Occipital lobe (tissue), 3 donors: ENCODE measurements at places on chromosomes 3 and 15.

- no peak for DNase-seq
These were observed 254.8 kb upstream of the EOMES start for GRCh38 chr3:27976933-27977332.

DNA sequence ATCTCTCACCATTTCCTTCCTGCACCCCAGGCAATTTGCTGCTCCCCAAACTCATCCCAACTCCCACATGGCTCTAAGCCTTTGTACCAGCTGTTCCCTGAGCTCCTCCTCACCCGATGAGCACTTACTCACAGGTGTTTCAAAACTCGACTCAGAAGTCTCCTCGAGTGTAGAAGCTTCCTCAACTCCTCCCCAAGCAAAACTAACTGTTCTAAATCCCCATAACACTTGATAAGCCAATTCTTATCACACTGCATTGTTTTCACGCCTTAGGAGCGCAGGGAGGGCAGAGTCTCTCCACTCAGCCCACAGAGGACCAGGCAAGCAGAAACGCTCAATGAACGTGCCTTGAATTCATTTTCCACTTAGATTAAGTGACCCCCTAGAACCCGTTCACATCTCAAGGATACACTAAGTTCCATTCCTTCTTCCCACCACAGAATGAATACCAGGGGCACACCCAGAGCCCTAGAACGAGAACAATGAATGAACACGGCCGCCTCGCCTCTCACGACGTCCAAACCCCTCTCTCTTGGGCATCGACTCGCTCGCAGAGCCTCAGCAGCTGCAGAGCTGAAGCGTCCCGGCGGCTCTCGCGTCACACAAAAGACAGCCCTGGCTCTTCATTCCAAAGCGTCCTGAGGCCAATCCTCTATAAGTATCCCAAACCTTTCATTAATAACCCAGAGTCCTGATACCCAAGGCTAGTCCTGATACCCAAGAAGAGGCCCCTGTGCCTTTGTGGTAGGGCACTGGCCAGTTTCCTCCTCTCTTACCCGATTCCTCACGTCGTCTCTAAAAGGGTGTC is 1.1 kb downstream of the RAF1 start:
- no peak for DNase-seq

- DNase-seq: no peak
These were observed 34.3 kb downstream of the GOLIM4 start for GRCh38 chr3:168061332-168061996.

DNA sequence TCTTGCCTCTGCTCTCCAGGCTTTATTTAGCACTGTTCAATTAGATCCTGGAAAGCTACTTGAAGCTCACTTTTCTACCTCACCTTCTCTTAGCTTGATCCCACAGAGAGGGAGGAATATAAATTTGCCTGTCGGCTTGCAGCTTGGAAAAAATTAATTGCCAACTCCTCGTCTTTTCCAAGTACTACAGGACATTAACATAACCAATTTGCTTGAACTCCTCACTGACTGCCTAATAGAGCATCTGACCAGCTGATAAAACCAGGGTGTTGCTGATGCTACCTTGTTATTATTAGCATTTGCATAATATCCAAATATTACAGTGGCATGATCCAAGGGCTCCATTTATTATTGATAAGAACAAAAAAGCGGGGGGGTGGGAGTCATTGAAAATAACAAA is 561.8 kb downstream of the MCTP2 start:
- DNase-seq: no peak

GRCh38 chr15:25436707-25437106 is 2.1 kb downstream of the UBE3A start:
- no peak for DNase-seq

DNA sequence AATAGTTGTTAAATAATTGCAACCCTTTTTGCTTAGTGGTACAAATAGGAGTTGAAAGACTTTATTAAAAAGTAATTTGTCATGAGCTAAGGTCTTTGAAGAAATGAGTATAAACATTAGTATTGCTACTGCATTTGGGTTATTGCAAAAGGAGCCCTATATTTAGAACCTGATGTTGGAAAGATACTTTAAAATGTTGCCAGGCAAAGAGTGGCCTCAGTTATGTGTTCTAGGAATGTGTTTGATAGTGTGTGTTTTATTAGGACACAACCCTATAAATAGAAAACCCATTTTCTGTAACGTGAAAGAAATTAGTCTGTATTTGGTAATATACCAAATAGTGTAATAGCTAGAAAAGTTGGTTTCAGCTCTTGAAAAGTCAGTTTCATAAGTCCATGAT is 10.7 kb downstream of the VPS8 start:
- DNase-seq: no peak

GRCh38 chr3:169478566-169479313 is 184.8 kb downstream of the MECOM start:
- DNase-seq: no peak

DNA sequence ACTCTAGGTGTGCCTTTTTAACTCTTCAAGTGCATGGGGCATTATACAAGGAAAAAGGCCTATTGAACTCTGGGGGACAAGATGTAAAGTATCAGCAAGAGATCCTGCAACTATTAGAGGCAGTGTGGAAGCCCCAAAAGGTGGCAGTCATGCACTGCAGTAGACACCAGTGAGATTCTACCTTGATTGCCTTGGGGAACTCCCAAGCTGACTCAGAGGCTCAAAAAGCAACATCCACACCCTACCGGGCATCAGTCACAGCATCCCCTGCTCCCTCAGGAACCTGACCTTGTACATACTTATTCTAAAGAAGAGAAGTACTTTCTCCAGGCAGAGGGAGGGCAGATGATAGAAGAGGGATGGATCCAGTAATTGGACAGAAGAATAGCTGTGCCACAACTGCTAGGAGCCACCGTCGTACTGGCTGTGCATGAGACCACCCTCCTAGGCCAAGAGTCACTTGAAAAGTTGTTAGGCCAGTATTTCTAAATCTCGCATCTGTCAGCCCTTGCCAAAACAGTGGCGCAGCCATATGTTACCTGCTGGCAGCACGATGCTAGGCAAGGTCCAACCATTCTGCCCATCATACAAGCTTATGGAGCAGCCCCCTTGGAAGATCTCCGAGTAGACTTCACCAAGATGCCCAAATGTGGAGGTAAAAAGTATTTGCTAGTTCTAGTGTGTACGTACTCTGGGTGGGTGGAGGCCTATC is 523.1 kb upstream of the FRG2C start:
- no peak for DNase-seq

DNA sequence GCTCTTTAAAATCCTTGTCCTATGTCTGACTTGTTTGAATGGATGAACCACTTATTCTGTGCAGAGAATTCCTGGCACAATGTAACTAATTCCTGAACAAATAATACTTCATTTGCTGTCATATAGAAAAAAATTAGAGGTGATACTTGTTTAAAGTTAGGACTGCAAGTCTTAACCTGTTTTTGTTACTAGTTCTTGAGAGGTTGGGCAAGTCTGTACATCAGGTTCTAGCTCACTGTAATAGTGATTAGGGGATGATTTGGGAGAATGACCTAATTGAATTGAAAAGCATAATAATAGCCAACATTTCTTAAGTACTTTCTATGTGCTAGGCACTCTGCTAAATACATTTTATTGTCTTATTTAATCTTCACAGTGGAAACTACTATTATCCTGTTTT is 49.3 kb downstream of the GMPS start:
- DNase-seq: no peak

DNA sequence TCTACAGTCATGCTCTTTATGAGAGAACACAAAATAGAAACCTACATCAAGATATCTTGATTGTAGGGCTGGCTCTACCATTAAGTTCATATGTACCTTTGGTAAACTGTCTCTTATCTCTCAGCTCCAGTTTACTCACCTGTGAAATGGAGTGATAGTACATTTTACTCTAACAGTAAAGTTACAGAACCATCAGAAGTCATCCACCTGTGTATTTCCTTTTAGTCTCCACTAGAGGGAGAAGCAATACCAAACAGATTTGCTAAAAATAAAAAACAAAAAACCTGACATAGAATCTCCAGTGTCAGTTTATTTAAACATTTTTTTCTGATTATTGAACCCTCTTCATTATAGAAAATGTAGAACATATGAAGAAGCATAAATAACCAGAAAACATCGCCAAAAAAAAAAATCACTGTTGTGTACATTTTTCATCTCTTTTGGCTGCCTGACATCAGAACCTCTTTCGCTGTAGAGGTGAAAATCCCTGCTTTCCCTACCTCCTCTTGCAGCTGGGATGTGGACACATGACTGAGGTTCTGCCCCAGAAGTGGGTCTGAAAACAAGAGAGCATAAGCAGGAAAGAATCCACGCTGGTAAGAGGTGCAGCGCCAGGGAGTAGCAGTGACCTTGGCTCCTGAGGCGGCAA is 48.7 kb upstream of the WDR72 start:
- no peak for DNase-seq

- no peak for DNase-seq
These were observed 130.9 kb downstream of the PCCB start for GRCh38 chr3:136381051-136381450.

GRCh38 chr3:29936054-29936453 is 655.2 kb downstream of the RBMS3 start:
- no peak for DNase-seq

- no peak for DNase-seq
These were observed 191.7 kb upstream of the TLE3 start for GRCh38 chr15:70289191-70289955.

- no peak for DNase-seq
These were observed 15.6 kb upstream of the STRA6 start for GRCh38 chr15:74217907-74218885.

DNA sequence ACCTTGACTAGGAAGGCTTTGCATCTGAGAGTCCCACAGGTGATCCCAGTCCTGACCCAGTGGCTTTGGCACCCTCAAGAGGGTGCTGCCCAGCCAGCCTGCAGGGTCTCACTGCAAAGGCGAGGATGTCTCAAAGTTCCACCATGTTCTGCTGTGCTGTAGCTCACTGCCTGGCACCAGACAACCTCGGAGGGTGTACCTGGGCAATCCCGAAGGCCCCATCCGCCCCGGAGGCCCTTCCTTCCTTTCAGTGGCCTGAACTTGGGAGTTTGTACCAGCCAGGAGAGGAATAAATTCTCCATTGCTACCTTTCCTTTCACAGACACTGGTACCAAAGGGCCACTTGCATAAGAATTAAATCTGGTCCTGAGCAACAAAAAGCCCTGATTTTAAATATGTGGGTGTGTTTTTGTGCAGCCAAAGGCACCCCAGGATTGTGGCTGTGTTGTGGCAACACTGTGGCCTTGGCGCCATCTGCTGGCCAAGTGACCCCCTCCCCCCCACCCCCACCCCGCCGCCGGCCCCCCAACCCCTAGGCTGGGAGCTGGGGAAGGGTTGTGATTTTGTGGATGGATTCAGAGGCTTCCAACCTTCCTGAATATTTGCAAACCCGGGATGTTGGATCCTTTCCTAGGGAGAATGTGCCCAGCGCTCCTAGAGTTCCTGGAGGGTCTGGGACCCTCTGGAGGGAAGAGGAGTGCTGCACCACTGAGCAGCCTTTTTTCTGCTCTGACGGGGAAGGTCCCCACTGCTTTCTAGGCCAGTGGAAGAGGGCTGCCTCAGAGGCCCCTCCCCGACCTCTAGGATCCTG is 9.7 kb upstream of the PTPN23 start:
- DNase-seq: no peak

- no peak for DNase-seq
These were observed 223.7 kb upstream of the NANOGP8 start for GRCh38 chr15:35308802-35309201.

DNA sequence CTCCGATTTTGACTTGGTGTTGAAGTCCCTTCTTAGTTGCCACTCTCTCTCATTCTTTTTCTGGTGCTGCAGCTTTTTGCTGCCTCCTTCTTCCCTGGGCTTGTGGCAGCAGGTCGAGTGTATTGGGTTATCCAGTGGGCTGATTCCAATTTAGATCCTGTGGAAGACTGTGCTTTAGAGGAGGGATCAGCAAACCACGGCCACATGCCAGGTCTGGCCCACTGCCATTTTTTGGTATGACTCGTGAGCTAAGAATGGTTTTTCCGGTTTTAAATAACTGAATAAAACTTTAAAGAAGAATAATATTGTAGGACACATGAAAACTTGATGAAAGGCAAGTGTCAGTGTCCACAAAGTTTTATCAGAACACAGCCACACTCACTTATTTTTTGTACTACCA is 330.5 kb downstream of the ROBO2 start:
- DNase-seq: no peak

DNA sequence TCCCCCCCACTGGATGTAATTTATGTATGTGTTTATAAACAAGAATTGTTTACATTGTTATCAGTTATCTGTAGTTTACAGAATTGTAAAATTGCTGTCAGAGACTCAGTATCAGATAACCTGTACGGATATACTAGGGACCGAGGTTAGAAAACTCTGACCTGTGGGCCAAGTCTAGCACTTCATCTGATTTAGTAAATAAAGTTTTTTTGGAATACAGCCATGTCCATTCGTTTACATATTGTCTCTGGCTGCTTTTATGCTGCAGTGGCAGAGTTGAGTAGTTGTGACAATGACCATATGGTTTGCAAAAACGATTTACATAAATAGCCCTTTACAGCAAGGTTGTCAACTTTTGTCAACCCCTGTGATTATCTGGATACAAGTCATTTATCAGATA is 52.6 kb downstream of the LRRC28 start:
- DNase-seq: no peak

DNA sequence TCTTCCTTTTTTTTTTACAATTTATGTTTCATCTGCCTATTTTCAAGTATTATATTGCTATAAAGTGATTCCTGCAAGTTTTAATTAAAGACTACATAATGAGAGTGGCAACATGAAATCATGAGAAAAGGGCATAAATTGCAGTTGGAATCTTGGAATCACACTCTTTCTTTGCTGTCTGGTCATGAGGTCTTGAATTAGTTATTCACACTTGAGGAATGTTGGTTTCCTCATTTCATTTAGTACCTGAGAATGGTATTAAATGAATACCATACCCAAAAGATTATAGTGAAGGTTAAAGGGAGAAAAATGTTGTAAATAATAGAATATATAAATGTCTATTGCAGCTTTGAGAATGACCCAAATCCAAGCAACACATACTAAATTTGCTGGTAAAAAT is 25.8 kb upstream of the CNTN3 start:
- no peak for DNase-seq

DNA sequence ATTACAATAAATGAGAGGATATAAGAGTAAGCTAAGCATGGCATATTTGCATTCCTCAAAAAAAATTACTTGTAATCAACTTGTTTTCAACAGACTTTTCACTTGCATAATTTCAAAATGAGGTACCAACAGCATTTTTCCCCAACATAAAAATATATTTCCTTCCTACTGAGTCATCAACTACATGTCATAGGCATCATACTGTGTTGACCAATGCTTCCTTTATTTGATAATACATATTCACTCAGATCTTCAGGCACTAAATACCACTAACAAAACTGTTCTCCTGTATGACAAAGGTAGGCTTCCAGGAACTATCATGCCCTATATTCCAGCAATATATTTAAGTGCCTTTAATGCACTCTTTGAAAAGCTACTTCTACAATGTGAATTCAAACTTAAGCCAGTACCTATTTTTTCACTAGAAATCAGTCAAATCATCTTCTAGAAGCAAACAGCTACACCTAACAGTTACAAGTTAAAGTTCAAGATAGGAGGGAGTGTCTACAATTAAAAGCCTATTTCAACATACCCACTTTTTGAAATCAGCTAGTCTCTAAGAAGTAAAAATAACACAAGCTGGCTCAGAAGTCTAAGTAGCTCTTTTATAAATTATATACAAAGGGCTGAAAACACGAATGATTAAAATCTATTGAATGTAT is 11.3 kb downstream of the ADAM10 start:
- no peak for DNase-seq
